ENCODE measurements at places on chromosomes 16 and 17.

DNA sequence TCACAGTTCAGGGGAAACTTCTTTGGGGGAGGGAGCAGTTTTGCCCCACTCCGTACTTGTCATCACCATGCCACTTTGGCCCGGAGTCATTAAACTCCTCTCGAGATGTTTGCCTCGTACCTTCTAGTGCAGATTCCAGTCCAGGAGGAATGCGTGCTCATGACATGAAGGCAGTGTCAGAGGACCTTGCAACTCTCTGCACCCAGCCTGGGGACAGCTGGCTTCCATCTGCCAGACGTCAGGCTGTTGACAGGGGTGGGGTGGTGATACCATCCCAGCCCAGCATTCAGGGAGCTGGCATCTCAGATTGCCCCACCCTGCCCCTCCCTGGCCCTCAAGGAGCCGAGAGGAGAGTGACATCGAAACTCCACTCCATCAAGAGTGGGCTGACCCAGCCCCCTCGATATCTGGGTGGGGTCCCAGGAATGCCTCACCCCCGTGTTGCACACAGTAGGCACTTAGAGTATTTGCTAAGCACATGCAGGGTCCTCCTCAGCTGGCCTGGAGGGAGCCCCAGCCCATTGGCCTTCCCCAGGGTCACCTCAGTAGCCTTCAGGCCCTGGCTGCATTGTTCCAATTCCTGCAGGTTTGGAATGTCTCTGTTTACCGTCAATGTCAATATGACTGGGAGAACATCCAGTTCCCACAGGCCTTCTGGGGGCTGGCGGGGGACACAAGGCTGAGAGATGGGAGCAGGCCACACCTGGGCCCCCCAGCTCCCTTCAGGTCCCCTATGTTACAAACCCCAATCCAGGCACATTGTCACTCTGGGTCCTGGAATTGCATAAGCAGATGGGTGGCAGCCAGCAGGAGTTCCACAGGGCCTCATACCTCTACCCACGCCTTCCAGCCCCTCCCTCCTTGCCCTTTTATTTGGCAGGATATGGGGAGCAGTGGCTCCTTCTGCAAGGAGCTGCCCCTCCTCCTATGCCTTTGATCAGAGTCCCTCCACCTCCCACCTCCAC lies 21.3 kb upstream of the EMP2 start:
- DNase-seq, result no peak

- no peak for DNase-seq
These were observed 2.4 kb downstream of the ABAT start for GRCh38 chr16:8676737-8677375.

DNA sequence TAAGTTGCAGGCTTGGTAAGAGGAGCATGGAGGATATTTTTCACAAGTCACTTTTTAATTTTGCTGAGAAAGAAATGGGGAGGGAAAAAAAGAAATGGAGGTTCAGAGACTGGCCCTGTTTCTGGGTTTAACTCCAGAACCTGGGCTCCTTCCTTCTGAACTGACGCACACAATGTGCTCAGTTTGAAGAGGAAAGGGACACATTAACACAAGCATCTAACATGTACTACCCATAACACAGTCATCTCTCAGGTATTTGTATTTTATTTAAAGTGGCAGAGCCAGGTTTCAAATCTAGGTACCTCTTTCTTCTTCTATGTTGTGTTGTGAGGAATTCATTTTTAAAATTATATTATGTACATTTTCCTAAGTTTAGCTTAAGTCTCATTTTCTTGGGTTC lies 5.3 kb upstream of the TMEM100 start:
- DNase-seq, result no peak

GRCh38 chr17:557371-557770 lies 157.3 kb downstream of the VPS53 start:
- no peak for DNase-seq

DNA sequence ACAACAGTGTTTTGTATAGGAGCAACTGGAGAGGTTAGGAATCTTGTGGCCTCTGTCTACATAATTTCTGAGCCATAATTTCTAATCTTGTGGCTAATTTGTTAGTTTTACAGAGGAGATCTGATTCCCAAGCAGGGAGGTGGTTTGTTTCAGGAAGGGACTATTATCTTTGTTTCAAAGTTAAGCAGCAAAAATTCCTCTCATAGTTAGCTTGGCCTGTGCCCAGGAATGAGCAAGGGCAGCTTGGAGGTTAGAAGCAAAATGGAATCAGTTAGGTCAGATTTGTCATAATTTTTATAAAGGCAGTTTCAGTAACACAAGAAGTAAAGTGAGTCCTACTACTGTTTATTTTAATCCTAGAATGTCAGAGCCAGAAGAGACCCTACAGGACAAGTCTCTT lies 2.0 kb upstream of the RDM1 start:
- DNase-seq, result no peak

DNA sequence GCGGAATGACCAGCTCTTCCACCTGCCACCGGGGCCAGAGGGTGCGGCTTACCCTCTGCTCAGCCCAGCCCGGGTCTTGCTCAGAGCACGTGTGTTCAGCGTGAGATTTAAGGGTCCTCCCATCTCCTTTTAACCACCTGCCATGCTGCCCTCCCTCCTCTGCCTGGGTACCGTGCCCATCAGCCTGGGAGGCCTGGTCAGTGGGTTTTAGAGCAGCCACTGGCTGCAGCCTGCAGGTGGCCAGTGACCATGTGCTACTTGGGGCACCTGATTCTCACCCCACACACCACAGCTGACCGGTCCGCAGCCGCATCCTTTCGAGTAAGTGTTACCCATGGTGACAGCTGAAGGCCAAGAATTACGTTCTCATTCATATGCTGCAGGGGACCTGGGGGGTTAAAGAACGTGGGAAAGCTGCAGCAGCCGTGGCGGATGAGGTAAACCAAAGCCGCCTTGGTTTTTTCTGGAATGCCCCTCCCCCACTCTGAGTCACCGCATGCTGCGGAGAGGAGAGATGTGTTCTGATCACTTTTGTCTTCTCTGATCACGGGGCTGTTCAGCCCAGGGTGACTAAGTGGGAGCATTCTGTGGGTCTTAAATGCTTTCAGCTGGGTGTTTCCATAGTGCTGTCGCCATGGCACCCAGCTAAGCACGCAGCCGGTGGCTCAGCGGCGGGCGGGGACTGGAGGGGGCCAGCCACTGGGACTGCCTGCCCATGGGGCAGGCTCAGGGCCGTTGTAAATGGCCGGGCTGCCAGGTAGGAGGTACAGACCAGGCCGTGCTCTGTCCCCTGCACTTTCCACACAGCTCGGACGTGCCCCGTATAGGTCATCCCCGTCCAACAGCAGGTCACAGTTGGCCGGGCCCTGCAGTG lies 59.8 kb downstream of the BAIAP2 start:
- DNase-seq, result peak; percentile 75

DNA sequence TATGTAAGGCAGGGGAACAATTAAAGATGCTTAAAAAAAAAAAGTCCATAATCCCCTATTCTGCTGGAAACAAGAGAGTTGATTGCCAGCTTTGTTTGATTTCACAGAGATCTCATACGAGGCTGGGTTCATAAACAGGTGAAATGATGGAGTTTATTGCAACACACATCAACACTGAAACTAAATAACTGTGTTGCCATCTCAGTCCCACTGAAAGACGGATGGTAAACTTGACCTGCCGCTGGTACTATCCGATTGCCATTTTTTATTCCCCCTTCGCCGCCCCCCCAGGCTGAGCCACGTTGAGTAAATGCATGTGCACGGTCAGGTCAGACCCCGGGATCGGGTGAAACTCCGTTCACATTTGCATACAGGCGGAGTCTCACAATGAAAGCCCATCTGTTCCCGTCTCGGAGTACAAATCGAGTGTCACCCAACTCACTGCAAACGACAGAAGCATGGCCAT lies 119.2 kb downstream of the SKAP1 start:
- no peak for DNase-seq

DNA sequence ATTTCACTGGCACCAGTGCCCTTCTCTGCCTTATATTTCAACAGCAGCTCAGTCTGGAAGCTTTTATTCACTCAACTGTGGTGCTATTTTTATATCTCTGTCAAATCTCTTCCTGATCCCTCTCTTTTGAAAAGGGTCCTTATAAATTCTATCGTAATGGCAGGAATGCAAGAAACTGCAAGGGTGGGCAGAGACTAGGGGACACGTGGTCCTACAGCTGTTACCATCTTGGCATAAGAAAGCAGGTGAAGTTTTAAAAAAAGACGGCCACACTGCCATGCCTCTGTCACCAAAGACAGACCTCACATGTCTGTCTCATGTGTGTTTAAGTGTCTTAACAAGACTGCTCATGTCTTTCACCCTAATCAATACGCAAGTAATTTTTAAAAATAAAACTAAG lies 368.4 kb upstream of the CDH11 start:
- DNase-seq, result no peak

DNA sequence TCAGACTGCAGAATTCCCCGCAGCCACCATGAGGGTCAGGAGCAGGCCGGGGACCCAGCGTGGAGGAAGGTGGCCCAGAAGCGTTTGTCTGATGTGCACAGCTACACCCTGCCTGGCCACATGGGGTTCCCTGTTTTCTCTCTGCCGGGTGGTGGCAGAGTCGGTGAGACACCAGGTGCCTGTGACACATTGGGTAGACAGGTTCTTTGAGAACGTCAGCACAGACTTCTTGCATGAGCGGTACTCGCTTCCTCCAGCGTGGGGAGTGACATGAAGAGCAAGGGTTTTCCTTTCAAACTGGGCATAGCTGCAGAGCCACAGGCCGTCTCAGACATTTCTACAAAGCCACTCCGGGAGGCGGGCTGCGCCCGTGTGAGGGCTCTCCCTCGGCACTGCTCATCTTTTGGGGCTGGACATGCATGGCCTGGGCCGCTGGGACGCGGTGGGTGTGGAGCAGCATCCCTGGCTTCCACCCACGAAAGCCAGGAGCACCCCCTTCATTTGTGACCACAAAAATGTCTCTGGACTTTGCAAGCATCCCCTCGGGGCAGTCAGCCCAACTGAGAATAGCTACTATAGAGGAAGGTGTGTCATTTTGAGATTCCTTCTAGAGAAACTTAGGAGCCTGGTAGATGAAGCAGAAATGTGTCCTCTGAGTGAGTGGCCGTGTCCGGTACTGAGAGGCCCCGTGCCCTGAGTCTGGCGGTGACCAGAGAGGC lies 26.0 kb downstream of the NME3 start:
- DNase-seq, result no peak

GRCh38 chr17:38577244-38577643 lies 28.5 kb downstream of the SRCIN1 start:
- DNase-seq, result no peak

- DNase-seq, result no peak
These were observed 110.0 kb downstream of the GAS7 start for GRCh38 chr17:10088444-10088843.

GRCh38 chr16:88534638-88535190 lies 35.5 kb upstream of the ZC3H18 start:
- DNase-seq, result no peak

DNA sequence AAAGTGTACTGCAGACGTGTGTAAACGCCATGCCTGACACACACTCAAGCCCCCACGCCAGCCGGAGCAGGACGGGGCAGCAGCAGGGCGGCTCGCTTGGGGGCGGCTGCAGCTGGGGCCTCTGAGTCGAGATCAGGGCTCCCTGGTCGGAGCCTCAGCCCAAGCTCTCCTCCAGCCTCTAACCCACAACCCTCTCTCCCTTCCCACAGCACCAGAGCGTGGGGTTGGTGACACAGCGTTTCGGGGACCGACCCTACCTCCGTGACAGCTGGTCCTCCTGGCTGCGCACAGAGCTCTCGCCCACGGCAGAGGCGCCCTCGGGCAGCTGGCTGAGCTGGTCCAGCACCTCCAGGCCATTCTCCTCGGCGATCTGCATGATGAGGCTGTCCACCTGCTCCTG lies 11.2 kb downstream of the CHMP1A start:
- DNase-seq, result no peak

GRCh38 chr17:71114911-71115668 lies 945.8 kb downstream of the KCNJ2 start:
- no peak for DNase-seq

GRCh38 chr17:78966123-78966813 lies 13.5 kb downstream of the LGALS3BP start:
- DNase-seq, result no peak

DNA sequence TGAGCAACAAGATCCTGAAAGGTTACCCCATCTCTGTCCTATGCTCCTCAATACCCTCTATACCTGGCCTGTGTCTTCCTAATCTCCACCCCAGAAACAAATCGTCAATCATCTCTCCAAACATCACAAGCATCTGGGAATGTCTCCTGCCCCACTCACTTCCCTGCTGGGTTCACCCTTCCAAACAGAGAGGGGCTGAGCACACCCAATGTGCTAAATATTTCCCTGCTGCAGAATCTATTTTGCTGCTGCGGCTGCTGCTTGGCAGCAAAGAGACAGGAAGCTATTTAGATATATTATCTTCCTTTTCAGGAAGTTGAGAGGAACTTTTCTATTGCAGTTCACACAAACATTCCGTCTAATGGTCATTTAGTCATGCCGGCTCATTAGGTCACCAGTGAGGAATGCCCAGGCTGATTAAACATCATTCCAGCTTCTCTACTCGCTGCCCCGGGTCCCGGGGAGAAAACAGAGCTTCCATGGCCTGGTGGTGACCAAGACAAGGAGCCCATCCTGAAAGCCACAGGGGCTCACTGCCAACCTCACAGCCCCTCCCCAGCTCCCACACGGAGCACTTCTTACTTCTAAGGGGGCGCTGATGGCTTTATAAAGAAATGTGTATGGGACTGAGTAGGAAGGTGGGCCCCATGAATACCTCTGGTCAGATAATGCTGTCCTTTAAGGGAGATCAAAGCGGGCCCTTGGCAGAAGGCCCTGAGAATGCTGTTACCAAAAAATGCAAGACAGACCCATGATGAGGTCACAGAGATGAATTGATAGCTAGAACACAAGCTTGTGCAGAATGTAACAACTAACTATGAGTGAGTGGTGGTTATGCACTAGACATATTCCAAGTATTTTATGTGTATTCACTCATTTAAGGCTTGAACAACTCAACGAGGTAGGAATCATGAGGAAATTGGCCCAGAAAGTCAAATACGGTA lies 218.3 kb downstream of the SOX9 start:
- peak; percentile 61 for DNase-seq
